ENCODE measurements at places on chromosomes 1 and 21. TPM values are rescaled to one million over a fixed set of nuclear protein-coding genes. Genes with fewer than 3 reads are reported as not detected.

Gene KCNJ6
- total RNA-seq = not detected

- peak; percentile 63 for DNase-seq
Observed at GRCh38 chr1:108049178-108049819, 84.3 kb upstream of the VAV3 start.

GRCh38 chr1:202848191-202848542 lies 37.4 kb downstream of the PCAT6 start:
- DNase-seq = no peak

DNA sequence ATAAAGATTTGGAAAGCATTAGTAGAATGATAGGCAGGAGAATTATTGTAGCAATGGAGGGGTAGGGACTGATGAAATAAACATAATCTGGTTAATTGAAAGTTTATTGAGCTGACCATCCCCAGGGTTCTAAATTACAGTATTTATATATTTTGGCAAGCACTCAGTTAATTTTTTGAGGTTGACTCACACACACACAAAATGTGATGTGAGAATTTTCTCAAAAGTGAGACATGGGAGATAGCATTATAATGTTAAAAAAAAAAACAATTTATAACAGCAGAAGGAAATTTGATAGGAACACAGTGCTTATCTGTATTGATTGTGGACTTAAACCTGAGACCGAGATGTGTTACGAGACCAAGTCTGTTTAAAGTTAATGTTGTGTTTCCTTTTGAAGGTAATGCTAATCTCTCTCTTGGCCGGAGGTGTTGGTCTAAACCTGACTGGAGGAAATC lies 24.6 kb downstream of the TRIM45 start:
- DNase-seq = no peak

Gene INSRR
- total RNA-seq = not detected

GRCh38 chr1:179709841-179710329 lies 33.2 kb upstream of the FAM163A start:
- DNase-seq = peak; percentile 95

DNA sequence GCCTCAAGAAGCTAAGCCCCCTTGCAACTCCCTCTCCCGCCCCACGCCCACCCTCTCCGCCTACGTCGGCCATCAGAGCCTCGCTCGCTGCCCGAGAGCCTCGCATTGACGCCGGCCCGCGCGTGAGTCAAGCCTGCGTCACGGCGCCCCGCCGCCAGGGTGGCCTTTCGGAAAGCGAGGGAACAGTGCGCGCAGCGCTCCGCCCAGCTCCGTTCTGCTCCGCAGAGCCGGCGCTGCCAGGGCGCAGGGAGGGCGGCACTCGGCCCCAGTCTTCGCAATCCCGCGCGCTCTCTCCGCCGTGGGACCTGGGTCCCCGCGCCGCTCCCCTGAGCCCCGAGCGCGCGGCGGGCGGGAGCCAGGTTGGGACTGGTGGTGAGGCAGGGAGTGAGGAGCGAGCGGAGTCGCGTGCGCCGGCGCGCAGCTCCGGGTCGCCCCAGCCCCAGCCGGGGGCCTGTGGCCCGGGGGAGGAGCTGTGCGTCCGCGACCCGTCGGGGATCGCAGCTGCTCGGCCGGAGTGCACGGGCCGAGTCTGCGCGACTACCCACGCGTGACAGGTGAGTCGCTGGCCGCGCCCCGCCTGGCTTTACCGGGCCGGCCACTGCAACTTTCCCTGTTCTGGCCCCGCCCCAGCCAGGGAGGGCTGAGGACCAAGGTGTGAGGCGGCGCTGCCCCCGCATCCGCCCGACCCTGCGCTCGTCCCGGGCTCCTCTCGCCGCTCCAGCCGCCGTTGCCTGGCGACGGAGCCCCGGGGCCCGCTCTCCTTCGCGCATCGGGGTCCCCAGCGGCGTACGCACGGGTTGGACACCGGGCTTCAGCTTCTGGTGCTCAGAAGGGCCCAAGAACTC lies at the start of gene SLC6A17:
SLC6A17 (plus strand) TSS at position 165 of the 845 bp plus-strand sequence. CDS start 16,436 bp downstream, outside the sequence.
- peak; percentile 52 for DNase-seq

Gene OR14K1
- not detected for total RNA-seq

Gene PGLYRP3
- not detected for total RNA-seq

DNA sequence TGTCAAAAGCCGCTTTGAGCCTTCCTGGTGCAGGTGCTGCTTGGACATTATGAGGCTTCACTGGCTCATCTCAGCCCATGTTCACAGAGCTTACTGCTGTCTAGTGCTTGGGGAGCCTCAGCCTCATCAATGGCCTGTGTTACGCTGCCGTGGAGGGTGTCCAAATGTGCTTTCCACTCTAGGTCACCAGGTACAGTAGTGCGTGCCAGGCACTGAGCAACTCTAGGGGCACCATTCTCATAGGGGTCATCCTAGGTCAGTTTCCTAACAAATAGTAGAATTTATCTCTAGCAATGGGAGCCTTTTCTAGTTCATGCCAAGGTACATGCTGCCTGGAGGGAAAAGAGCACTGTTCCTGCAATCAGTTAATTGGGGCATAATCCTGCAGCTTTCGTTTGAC lies 193.8 kb downstream of the DYRK1A start:
- no peak for DNase-seq

- DNase-seq = no peak
Observed at GRCh38 chr1:25573961-25574360, 30.6 kb downstream of the LDLRAP1 start.

Gene CSF3R
- not detected for total RNA-seq

Gene VWA1
- total RNA-seq = 12.7 TPM

GRCh38 chr1:160794376-160794775 lies 1.6 kb upstream of the LY9 start:
- no peak for DNase-seq

DNA sequence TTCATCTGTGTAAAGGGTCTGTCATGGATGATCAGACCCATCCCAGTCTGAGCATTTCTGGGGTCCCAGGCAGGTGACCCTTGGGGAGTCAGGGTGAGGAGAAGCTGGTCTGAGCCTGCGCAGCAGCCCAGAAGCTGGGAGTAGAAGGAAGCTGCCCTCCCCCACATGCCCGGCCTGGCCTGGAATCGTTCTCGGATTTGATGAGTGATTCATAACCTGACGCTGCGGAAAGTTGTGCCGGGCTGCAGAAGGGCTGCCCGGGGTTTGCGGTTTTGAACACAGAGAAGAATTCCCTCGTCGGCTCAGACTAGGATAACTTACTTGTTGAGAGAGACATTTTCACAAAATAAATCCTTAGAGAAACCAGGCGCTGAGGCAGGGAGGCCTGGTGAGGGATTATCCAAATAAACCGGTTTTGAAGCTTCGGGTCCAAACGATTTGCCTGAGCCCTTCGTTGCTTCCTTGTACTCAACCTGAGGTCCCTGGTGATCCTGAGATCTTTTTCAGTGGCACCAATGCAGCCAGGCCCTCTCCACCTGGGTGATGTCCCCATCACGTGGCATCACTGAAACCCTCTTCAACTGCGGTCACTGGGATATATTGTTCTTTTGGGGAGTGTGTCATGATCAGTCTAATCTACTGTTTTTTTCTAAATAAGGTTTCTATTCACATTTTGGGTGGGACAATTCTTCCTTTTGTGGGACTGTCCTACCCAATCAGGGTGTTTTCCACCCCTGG lies 29.2 kb downstream of the EPHB2 start:
- DNase-seq = peak; percentile 91

Gene CACNA1S
- total RNA-seq = not detected

Gene ICOSLG
- total RNA-seq = 2.0 TPM

Gene NHLH1
- under 0.01 TPM for total RNA-seq

GRCh38 chr1:16430606-16431005 lies 6.6 kb downstream of the SPATA21 start:
- no peak for DNase-seq

- DNase-seq = no peak
Observed at GRCh38 chr1:55541296-55541695, 326.1 kb upstream of the USP24 start.

GRCh38 chr1:111449703-111450017 lies 396 bp downstream of the ATP5PB start:
- DNase-seq = no peak

DNA sequence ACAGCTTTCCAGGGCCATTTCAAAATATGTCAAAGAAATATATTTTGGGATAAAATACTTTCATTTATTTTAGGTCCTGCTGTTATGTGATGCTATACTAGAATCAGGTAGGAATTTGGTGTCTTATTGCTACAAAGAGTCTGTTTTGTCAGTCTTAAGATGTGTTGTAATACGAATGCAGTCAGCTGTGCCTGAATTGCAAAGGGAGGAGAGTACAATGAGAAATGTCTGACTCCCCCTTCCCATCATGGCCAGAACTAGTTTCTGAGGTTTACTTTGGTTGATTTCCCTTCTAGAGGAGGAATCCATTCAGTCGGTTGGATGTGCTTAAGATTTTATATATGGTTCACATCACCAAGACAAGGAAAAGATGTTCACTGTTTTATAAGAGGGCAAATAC lies 75.7 kb upstream of the TNFSF18 start:
- no peak for DNase-seq

GRCh38 chr1:52709016-52709415 lies 10.9 kb upstream of the COA7 start:
- DNase-seq = no peak

Gene MMEL1
- total RNA-seq = 5.4 TPM

Gene SLAMF1
- not detected for total RNA-seq

Gene NEGR1
- total RNA-seq = under 0.01 TPM

- no peak for DNase-seq
Observed at GRCh38 chr21:41048145-41048544, 119.8 kb upstream of the BACE2 start.

- DNase-seq = no peak
Observed at GRCh38 chr1:86183810-86184209, 27.2 kb upstream of the COL24A1 start.

- no peak for DNase-seq
Observed at GRCh38 chr1:192350356-192350755, 33.6 kb downstream of the RGS21 start.

DNA sequence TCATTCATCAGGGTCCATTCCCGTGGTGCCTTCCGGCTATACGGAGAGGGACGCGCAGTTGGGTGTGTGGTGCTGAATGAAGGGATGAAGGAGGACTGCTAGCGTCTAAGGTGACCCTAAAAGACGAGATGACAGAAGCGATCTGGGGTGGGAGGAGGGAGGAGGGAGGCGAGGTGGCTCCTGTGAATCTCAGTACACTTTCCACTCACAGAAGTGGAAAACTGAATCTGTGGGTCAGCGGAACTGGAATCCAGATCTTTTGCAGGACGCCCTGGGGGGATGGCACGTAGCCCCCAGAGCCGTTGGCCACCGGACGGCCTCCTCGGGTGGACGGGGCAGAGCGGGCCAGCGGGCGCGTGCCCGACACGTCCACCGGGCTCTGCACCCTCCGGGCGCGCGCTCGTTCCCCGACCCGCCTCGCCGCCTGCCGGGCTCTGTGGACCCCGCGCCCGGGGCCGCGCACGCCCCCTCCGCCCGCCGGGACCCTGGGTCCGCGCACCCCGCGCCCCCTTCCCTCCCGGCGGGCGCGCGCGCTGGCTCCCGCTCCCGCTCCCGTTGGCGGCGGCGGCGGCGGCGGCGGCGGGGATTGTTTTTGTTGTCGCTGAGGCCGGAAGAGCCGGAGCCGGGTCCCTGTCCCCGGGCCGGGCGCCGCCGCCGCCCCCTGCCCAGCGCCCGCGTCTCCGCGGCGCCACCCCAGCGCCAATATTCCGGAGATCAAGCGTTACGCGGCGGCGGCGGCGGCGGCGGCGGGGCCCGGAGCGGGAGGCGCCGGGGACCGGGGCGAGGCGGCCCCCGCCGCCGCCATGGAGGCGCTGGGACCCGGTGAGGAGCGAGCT lies at the start of gene AGO4:
AGO4 (plus strand) TSS at position 403 of the 836 bp plus-strand sequence; CDS start at position 804, 401 bp downstream.
- DNase-seq = peak; percentile 66

DNA sequence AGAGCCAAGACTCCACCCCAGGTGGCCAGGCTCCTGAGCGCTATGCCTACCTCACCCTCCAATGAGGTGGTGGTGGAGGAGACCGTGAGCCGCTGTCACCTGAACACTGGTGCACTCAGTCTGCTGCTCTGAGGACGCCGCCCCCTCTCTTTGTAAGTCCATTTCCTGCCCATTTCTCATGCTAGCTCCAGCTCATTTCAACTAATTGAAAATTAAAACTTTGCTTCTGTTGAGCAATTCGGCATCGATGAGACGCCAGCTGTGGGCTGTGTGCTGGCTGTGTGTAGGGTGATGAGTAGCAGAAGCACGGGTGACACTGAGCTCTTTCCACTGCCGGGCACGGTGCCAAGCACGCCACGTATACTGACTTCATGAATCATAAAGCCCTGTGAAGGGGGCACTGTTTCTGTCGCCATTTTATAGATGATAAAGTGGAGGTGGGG lies 11.2 kb downstream of the TNFRSF1B start:
- peak; percentile 87 for DNase-seq

DNA sequence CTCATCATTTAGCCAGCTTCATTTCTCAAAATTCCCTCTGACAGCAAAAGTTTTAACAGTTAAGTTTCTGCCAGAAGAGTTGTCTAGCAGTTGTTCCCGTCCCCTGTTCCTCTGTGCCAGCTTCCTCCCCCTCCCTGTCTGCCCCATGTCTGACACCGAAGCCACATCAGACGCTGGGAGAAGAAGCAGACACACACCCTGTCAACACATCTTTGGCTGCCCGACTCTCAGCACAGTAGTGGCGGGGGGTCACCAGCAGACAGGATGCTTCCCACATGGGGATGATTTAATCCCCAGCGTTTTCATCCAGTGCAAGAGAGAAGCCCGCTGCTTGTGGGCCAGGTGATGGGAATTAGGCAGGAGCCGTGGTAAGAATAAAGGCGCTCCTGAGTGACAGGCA lies 379.4 kb upstream of the RUNX1 start:
- DNase-seq = no peak

Gene DRAXIN
- total RNA-seq = 0.17 TPM

DNA sequence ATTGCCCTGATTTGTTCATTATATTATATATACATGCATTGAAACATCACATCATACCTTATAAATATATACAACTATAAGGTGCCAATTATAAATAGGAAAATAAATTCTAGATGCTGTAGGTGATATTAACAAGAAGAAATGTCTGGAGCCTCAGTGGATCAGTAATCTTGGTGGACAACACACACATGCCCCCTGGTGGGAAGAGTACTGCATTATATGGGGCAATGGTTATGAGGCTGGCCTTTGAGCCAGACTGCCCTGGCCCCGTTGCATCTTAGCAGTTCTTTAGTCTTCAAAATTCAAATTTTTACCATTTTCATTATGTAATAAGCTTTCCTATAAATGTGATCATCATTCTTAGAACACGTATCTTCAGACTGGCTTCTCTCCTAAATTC lies 335.0 kb upstream of the GREM2 start:
- peak; percentile 62 for DNase-seq

GRCh38 chr1:27348861-27349783 lies 7.3 kb downstream of the SYTL1 start:
- peak; percentile 20 for DNase-seq

Gene SYPL2
- not detected for total RNA-seq

Data from dermis blood vessel endothelial cell (primary cell).